Esophagus mucosa (tissue), 1 donor: ENCODE measurements at places on chromosomes 7 and 10.
A peak's percentile ranks its signal among the peaks of the same experiment; 100 is the strongest.

DNA sequence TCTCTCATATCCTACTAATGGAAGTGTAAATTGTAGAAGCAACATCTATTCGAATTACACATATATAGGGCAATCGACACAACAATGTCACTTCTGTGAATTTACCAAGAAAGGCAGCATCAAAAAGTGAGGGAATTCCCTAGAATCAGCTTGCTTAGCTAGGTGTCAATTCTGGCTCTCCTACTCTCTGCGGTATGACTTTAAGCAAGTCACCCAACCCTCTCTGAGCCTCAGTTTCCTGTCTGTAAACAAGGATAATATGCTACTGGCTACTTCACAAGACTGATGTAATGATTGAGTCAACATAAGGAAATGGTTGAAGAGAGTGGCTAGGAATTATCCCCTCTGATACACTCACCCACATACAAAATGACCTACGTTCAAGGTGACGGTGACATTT is 19.4 kb downstream of the CCDC6 start:
- ATAC-seq: peak; percentile 57

DNA sequence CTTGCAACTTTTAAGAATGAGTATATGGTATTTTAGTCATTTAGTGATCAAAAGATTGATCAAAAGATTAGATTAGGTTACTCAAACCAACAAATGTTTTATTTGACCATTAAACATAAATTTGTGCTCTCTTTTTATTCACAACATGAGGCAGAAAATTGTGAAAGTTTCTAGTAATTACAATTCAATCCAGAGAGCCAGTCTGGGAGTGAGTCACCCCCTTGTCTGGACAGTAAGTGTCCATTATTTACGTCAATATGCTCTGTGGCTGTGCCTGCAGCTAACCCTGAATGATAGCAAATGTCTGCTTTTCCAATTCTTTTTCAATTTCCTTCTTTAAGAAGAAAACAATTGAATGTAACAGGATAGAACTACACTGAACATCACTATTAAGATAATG is 27.9 kb downstream of the GNG11 start:
- no peak for ATAC-seq

- ATAC-seq: no peak
Observed at GRCh38 chr10:103737735-103738367, 117.5 kb downstream of the SH3PXD2A start.

DNA sequence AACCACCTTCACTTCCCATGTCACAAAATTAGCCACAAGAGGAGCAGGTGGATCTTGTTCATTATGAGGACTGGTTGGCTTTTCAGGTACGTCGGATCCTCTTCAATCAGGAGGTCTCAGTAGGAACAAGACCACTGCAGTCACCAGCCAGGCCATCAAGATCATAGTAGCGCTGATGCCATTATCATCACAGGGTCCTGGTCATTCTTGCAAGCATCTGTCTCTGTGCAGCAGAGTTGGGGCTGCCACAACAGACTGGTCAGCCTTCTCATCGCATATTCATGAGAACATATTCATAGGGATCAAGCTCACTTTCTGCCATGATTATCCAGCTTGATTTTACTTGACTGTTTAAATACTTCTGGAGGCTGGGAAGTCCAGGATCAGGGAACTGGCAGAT is 67.1 kb downstream of the ADCYAP1R1 start:
- no peak for ATAC-seq

DNA sequence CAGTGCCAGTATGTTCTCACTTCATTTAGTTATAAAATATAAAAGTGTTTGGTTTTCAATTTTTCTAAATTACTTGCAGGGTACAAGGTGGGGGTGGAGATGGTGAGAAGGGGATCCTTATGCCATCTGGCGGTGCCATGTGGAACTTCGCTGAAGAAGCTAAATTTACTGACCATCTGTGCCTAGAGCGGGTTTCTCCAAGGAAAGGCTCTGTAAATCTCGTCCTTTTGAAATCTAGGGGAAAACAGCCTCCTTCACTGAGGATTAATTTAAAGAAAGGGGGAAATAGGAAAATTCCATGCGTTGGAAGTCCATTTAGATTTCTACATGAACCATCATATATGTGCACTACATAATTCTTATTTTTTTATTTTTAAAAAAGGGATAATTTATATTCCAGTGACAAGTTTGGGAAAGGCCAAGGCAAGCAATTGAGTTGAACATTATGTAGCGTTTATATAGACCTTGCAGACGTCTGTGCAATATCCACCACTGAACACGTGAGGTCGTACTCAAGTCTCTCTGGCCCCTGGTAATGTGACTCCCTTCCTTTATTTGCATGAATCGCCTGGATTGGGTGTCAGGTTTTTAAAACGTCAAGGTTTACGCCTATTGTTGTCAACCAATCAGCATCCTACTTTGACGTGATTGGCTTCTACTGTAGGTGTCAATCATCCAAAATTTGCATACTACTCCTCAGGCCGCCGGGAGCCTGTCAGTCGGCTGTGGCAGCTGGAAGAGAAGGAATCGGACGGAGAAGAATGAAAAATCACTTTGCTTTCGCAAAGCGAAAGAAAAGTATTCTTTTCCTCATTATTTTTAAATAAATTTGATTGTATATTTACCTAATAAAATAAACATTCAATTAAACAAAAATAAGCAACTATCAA is 297.1 kb upstream of the NFE2L3 start:
- peak; percentile 56 for ATAC-seq

- ATAC-seq: no peak
Observed at GRCh38 chr10:21746118-21746517, 212.1 kb downstream of the MLLT10 start.

DNA sequence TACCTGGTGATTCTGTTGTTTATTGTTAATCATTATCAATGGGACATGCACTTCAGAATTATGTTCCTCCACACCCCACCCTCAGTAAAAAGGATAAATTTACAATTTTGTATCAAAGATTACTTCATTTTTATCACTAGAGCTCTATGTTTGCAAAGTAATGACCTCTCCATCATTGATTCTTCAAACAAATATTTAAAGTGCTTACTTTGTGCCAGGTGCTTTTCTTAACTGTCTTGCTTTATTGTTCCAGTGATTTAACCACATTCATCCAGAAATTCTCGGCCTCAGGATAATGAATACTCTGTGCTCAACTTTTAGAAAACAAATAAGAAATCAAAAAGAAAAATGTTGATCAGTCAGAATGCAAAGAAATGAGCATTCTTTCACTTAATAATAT is 144.9 kb upstream of the FOXP2 start:
- ATAC-seq: no peak

DNA sequence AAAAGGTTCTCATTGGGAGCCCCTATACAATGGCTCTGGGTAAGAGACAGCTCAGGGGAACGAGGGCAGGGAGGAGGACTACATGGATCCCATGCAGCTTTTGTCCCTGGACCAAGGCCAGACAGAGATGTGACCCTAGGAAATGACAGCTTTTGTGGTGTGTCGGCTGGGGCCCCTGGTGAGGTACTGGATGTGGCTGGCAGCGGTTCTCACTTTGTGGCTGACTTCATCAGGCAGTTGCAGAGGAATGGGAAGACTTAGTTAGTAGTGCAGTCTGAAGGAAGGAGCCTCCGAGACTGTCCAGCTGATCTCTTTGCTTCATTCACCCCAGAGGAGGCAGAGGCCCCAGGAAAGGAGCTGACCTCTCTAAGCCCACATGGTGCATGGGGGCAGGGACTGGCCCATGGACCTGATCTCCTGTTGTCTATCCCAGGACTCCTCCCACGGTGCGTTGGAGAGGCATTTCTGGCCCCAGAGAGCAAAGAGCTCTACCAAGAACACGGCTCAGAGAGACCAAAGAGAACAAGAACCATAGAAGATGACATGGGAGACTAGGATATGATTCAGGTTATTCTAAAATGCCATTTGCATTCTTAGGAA is 202.9 kb downstream of the RPS24 start:
- ATAC-seq: no peak

DNA sequence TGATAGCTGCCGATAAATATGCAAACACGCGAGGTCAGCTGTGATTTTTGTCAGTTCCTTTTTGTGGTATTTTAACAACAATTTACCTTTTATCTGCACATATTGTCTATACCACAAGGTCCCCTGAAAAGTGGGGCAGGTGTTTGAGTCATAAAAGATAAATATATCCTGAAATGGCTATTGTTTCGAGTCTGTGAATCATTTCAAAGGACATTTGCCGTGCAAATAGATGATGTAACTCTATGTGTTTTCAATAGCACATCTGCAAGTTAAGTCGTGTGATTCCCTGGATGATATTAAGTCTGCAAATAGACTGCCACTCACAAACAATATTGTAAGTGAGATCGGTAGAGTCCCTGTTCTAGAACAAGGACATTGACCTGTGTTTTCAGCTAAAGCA is 193.0 kb upstream of the PITRM1 start:
- ATAC-seq: peak; percentile 54

- no peak for ATAC-seq
Observed at GRCh38 chr7:121798896-121799295, 74.1 kb upstream of the PTPRZ1 start.

DNA sequence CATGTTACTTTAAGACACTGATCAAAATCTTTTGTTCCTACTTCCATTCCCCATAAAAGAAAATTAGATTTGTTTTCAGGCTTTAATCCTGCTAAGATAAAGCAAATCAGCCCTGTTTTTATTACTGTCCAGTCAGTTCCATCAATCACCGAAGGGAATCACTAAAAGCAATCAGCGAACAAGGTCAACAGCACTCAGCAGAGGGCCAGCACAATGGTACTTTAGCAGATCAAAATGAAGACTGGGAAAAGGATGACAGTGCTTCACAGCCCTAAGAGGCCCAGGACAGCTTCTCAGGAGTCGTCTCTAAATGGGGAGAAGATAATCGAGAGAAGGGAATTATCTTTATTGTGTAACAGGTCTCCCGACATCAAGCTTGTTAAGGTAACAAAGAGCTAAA is 32.7 kb downstream of the SEM1 start:
- ATAC-seq: no peak

DNA sequence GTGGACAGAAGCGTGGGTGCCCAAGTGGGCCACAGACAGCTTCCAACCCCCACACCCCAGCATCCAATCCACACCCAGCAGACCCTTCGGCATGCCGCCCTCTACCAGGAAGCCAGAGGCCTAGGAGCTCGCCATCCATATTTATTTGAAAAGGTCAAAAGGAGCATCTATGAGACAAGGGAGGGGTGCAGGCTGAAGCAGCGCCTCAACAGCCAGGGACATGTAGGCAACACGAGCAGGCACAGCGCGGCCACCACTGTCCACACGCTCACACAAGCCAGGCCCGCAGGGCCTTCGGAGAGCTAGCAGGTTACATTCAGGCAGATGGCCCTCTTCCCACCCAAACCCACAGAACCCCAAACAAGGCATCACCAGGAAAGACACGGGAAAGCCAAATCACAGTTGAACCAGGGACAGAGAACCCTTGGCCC is 34.6 kb downstream of the PSAP start:
- ATAC-seq: no peak

GRCh38 chr7:71251706-71252105 is 119.8 kb downstream of the GALNT17 start:
- ATAC-seq: no peak

GRCh38 chr10:71677261-71677660 is 42.3 kb downstream of the C10orf105 start:
- no peak for ATAC-seq

DNA sequence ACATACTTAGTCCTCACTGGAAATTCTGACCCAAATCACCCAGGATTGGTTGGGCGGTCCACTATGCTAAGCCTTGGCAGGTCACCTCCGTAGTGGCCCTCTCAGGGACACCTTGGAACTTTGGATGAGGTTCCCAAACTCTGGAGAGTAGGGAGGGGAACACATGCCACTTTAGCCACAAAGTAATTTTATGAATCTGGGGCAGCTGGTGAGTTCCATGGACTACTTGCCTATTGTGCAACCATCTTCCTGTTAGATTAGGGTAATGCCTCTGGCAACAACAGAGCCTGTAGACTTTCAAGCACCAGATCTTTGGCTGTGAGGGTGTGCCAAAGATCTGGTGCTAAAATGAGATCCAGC is 77.7 kb downstream of the ITGB8 start:
- ATAC-seq: peak; percentile 56

DNA sequence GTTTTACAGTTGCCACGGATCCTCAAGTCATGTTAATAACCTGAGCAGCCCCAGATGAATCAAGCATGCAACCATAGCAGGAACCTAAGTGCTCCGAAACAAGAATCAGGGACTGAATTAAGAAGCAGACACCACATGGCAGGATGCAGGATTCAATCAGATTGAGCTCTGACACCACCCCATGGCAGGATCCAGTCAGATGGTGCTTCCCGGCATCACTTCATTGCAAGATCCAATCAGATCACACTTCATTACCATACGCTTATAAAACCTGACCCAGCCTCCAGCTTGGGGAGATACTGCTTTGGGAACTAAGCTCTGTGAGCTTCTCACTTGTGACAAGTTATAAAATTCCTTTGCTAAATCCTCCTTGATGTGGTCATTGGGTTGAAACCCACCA is 55.3 kb downstream of the ABCB4 start:
- ATAC-seq: no peak
